ENCODE measurements at places on chromosomes 3 and 15.

- DNase-seq, result no peak
These were observed 90.2 kb upstream of the KLF13 start for GRCh38 chr15:31236184-31237042.

DNA sequence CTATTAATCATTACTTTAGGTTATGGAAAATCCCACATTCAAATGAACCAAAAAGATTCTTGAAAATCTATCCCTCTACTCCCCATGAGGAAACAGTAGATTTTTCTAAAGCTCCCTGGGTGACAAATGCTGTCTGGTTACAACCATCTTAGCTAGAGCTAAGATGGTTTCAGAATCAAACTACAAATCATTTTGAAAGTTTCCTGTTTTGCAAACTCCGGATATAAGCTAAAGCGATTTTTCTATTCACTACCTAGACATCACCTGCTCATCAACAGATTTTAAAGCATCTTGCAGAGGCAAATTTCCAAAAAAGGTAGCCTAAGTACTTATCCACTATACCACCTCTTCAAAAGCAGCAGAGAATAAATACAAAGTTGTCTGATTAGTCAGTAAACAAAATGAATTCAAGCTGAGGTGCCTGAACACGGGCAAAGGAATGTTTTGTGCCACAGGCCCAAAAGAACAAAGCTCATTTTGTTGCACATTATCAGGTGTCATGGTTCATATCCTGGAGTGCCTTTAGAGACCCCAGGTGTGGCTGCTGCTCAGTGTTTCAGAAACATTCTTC is 204.9 kb downstream of the TNIK start:
- no peak for DNase-seq

- no peak for DNase-seq
These were observed 314.1 kb downstream of the NLGN1 start for GRCh38 chr3:173711619-173712018.

DNA sequence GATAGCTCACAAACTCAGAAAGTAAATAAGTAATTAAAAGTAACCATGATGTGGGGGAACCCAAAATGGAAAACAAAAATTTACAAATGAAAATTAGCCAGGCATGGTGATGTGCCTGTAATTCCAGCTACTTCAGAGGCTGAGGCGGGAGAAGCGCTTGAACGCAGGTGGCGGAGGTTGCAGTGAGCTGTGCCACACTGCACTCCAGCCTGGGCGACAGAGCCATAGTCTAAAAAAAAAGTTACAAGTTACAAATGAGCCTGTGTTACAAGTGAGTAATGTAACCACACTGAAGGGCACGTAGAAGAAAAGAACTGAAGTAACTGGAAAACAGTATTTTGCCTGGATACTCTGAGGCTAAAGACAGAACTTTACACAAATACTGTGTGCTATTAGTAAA is 11.3 kb downstream of the EXOSC7 start:
- no peak for DNase-seq

DNA sequence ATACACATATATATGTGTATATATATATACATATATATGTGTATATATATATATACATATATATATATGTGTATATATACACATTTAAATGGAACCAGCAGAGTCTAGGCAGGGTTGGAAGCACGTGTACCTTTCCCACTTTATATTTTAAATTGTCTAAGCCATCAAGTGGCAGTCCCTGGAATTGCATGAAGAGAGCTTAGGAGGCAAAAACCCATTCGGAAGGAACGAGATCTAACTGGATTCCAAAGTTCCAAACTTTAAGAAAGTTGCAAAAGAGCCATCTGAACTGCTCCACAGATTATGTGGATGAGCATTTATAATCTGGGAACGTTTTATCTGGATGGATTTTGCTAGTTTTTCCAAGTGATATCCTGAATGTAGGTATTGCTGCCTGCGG is 186.5 kb downstream of the FOXP1 start:
- no peak for DNase-seq

- no peak for DNase-seq
These were observed 222.8 kb upstream of the TPRG1 start for GRCh38 chr3:188948997-188949389.

- no peak for DNase-seq
These were observed 81.6 kb upstream of the HERC1 start for GRCh38 chr15:63915209-63915872.

GRCh38 chr15:70050970-70051369 is 46.7 kb downstream of the TLE3 start:
- DNase-seq, result no peak

GRCh38 chr15:48250640-48251076 is 44.6 kb downstream of the SLC12A1 start:
- DNase-seq, result peak; percentile 4

DNA sequence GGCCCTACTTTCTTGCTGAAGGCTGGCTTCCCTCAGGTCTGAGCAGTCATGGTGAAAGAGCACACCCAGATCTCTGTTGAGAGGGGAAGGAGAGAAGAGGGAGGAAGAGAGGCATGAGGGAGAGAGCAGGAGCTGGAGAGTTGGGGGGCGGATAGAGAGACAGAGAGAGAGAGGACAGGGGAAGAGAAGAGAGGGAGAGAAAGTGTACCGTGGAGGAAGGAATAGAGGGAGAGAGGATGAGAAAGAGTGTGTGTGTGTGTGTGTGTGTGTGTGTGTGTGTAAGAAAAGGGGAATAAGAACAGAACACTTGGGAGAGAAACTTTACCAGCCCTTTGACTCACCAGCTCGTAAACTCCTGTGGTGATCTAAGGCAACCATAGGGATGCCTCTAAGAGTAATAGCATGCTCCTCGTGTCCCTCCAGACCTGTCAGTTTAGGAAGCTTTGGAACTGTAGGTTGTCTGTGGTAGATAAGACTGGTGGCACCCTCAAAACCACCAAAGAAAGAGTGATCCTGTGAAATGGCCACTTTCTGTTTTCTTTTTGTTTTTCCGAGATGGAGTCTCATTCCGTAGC is 18.2 kb downstream of the ZNF592 start:
- DNase-seq, result no peak

DNA sequence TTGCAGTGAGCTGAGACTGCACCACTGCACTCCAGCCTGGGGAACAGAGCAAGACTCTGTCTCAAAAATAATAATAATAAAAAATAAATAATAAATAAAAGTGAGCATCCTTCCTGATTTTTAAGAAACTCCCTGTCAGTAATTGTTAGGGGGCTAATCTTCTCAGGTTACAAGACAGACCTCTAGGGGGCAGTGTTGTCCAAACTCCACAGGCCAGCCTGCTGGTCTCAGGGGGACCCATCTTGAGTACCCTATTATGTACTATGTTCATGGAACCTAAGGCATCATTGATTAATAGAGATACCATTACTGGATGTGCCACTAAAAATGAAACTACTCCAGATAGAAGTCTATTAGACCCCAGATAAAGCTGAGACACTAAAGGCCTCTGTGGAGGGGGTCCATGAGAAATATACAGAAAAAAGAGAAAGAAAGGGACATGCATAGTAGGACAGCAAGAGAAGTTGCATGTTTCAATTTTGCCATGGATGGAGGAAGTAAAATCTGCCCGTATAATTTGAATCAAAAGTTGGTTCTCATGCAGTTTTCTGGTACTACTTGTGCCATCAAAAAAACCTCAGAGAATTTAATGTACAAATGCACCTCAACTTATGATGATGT is 85.5 kb upstream of the CDV3 start:
- no peak for DNase-seq

- no peak for DNase-seq
These were observed 327.6 kb upstream of the NECTIN3 start for GRCh38 chr3:110743984-110744383.

DNA sequence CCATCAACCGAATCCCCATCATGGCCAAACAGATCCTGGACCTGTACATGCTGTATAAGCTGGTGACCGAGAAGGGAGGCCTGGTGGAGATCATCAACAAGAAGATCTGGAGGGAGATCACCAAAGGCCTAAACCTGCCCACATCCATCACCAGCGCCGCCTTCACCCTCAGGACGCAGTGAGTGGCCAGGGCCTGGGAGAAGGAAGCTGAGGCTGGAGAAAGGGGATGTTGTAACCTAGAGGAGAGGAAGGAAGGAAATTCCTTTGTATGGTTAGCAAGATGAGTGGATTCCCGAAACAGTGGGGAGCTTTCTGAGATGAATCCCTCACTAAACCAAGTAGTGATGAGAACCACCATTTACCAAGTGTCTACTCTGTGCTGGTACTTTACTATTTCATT is 25.8 kb upstream of the CLK3 start:
- no peak for DNase-seq

GRCh38 chr3:151869181-151869580 is 4.3 kb upstream of the SUCNR1 start:
- no peak for DNase-seq

GRCh38 chr3:32217339-32217738 is 21.1 kb upstream of the CMTM8 start:
- no peak for DNase-seq

DNA sequence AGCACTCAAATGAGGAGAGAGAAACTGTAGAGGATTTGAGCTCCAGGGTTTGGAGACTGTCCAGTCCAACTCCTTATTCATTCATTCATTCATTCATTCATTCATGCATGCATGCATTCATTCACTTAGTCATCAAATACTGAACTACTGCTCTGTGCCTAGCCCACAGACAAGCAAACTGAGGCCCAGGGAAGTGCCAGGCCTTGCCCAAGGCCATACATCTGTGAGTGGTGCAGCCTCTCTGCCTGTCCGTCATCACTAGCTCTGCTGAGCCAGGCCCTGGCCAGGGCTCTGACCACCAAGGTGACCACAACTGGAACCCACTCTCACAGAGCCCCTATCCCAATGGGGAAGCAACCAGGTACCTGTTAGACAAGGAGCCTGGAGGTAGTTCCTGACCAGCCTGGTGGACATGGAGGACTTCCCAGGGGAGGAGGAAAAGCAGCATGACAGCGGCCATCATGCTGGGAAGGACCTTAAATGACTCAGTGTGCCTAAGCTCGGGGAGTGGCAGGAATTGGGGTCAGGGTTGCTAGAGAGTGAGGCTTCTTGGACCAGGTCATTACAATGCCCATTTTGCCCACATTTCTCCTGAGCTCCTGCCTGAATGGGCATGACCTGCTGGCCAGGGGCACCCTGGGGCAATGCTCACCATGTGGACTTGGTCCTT is 27.5 kb upstream of the RPL29 start:
- DNase-seq, result no peak

DNA sequence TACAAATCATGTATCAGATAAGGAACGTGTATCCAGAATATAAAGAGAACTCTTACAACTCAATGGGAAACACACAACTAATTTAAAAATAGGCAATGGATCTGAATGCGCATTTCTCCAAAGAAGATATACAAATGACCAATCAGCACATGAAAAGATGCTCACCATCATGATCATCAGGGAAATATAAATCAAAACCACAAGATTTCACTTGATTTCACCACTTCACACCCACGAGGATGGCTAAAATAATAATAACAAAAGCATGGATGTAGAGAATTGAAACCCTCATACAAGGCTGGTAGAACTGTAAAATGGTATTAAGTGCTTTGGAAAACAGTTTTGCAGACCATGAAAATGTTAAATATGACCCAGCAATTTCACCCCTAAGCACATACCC is 26.7 kb upstream of the SLC12A8 start:
- DNase-seq, result no peak

- no peak for DNase-seq
These were observed 671.7 kb upstream of the NR2F2 start for GRCh38 chr15:95658799-95659198.

- DNase-seq, result no peak
These were observed 23.9 kb upstream of the HRH1 start for GRCh38 chr3:11130385-11130784.

- DNase-seq, result no peak
These were observed 76.5 kb downstream of the CD200R1L start for GRCh38 chr3:112770032-112770626.

DNA sequence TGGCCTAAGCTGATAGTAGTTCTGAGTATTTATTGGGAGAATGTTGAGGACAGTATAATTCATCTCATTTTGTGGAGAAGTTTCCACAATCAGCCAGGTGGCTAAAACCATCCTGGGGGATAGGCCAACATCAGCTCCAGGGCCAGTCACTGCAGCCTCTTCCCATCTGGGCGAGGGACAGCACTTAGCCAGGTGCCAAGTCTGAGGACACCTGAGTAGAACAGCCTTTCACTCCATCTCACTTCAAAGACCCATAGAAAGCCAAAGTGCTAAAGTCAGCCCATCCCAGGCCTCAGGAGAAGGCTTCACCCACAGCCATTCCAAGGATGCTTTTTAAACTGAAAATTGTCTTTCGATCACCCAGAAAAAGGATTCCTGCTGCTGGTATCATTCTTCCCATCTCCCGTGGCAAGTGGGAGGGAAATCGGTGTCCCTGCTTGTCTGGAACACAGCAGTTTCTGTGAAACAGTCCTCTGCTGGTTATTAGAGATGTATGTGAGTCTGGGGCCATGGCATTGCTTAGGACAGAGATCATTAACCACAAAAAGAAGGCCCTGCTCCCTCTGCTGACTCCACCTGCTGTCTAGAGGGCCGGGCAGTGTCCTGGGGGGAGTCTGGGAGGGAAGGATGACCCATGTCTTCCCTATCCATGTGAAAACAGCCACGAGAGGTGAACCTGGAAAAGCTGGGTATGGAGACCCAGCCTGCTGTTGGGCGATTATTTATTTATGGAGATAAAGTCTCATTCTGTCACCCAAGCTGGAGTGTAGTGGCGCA is 9.6 kb downstream of the CALML4 start:
- no peak for DNase-seq

- DNase-seq, result no peak
These were observed 380.2 kb downstream of the TIGIT start for GRCh38 chr3:114674036-114674435.

- no peak for DNase-seq
These were observed 978.1 kb upstream of the ALCAM start for GRCh38 chr3:104388619-104389018.

GRCh38 chr15:25058080-25058785 is 103.4 kb downstream of the SNRPN start:
- peak; percentile 1 for DNase-seq

DNA sequence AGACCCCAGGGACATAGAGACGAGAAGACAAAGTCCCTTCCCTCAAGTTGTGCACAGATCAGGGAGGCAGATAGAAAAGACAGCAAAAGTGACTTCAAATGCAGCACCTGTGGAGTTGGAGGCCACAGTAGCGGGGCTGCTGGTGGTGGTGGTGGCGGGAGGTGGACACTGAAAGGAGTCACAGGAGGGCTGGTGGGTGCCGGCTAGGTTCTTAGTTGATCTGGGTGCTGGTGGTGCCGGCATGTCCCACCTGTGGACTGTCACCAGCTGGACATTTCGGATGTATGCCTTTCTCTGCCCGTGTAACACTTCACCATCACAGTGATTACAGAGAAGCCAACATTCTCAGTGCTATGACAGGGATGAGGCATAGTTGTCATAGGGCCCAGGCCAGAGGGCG is 49.2 kb upstream of the MTMR10 start:
- no peak for DNase-seq

- DNase-seq, result no peak
These were observed 18.6 kb upstream of the IGDCC3 start for GRCh38 chr15:65396283-65396964.

GRCh38 chr3:197542741-197543454 is 12.9 kb downstream of the BDH1 start:
- no peak for DNase-seq

- no peak for DNase-seq
These were observed 1301.6 kb downstream of the SI start for GRCh38 chr3:163776743-163777142.

GRCh38 chr3:39268549-39268900 is 11.3 kb downstream of the CX3CR1 start:
- no peak for DNase-seq

All from DND-41 (cell line).